ENCODE measurements at places on chromosomes 7 and 10. TPM values are rescaled to one million over a fixed set of nuclear protein-coding genes. Genes with fewer than 3 reads are reported as not detected.

The SNCG gene
- total RNA-seq = not detected

The CYREN gene
- total RNA-seq = 20.1 TPM

The COBL gene
- total RNA-seq = 0.59 TPM

The ZNF32 gene
- 18.6 TPM for total RNA-seq

The NOBOX gene
- total RNA-seq = not detected

The ASAH2B gene
- total RNA-seq = 1.2 TPM

The EXOC4 gene
- 118 TPM for total RNA-seq

The RALA gene
- 22.4 TPM for total RNA-seq

The HYCC1 gene
- total RNA-seq = 38.6 TPM

The CCDC3 gene
- total RNA-seq = 0.15 TPM

The PILRA gene
- total RNA-seq = 13.2 TPM

The PRKG1 gene
- total RNA-seq = 0.30 TPM

The CYP3A4 gene
- total RNA-seq = not detected

The DENND2A gene
- total RNA-seq = not detected

The EEF1AKMT2 gene
- 15.9 TPM for total RNA-seq

The NANOS1 gene
- 0.27 TPM for total RNA-seq

The UFSP1 gene
- 0.94 TPM for total RNA-seq

The SKIDA1 gene
- total RNA-seq = 0.10 TPM

The FGFR2 gene
- 3.1 TPM for total RNA-seq

The HOXA9 gene
- total RNA-seq = 1.1 TPM

The LRRN3 gene
- total RNA-seq = 1.7 TPM

The MXI1 gene
- 48.1 TPM for total RNA-seq

The UNCX gene
- total RNA-seq = not detected

The HIF1AN gene
- total RNA-seq = 42.9 TPM

The PARD3 gene
- total RNA-seq = 0.79 TPM

The AGFG2 gene
- total RNA-seq = 40.8 TPM

The NUTM2B gene
- total RNA-seq = 2.4 TPM

The AS3MT gene
- total RNA-seq = 0.37 TPM

The FAM131B gene
- total RNA-seq = 0.27 TPM

The FZD1 gene
- 0.10 TPM for total RNA-seq

The AKR1D1 gene
- not detected for total RNA-seq

The AOAH gene
- total RNA-seq = 5.7 TPM

The C7orf33 gene
- total RNA-seq = not detected

The ANKRD30A gene
- not detected for total RNA-seq

The ACBD7 gene
- total RNA-seq = 0.39 TPM

The NODAL gene
- total RNA-seq = not detected

The FFAR4 gene
- not detected for total RNA-seq

The GJD4 gene
- not detected for total RNA-seq

The LIPM gene
- not detected for total RNA-seq

The ZNF394 gene
- total RNA-seq = 224 TPM

The FANK1 gene
- total RNA-seq = 31.3 TPM

The TAS2R41 gene
- total RNA-seq = 0.59 TPM

The CDK13 gene
- 124 TPM for total RNA-seq

The ASCC1 gene
- total RNA-seq = 25.2 TPM

The PLA2G12B gene
- total RNA-seq = not detected

The TMEM213 gene
- not detected for total RNA-seq

The MYO3A gene
- not detected for total RNA-seq

The SPDYE2 gene
- 0.39 TPM for total RNA-seq

The CALCR gene
- total RNA-seq = not detected
